Ovary (tissue), 10 donors: ENCODE measurements at places on chromosomes 3 and 15. TPM values are rescaled to one million over a fixed set of nuclear protein-coding genes. Genes with fewer than 3 reads are reported as not detected.

DNA sequence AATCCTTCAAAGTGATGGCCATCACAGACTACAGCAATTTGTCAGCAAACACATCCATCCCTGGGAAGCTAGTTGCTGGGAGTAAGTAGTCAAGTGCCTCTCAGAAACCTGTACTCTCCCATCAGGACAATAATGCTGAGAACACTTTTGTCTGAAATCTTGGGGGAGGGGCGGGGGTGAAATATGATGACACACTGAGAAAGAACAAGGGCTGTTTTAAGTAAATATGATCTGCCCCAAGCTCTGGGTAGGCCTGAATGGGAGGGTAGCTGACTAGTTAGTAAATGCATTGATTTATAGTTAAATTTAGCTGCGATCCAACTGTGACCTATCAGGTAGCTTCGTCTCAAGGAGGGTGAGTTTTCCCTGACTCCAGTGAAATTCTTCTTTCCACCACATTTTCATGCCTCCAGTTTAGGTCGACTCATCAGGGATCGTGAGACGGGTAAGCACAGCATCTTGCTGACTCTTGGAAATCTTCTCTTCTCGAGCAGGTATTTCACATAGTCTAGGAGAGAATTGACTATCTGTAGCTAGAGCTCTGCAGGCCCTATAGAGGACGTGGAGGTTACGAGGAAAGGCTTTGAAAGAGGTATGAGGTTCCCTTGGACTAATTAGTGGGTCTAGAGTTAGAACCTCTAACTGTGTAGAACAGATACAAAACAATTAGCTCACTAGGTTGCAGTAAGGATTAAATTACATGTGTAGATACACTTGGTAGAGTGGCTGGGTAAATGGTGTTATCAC lies 213.4 kb upstream of the SLC2A2 start:
- DNase-seq = no peak
- no peak overlapping the region for H3K27ac ChIP-seq
- H3K4me3 ChIP-seq = no peak overlapping the region
- no peaks in the 10 kb centered on the region for H3K4me1 ChIP-seq

DNA sequence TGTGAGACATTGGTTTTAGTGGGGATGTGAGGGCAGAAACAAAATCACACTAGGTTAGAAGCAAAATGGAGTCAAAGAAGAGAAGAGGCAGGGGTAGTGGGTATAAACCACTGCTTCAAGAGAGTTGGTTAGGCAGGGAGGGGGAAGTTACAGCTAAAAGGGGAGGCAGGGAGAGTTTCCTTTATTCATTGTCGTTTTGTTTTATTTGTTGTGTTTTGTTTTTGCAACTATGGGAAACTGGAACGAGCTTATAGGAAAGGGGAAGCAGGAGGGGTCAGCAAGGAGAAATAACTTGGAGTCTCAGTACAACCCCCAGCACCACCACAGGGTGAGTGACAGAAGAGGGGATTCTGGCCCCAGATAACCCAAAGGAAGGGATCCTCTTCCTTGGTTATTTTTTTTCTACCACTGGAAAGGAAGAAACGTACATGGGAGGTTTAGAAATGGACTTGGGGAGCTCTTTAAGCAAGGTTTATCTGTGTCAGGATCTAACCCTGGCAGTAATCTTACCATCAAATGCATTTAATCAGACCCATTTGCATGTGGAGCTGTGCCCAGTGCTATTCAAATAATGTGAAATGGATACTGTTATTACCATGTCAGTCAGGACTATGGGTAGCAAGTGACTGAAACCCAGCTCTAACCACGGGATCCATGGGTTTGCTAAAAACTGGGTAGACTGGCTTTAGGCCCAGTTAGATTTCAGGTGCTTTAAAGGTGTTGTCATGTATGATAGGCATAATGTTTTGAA lies 68.7 kb downstream of the CCNL1 start:
- no peak overlapping the region for H3K27ac ChIP-seq
- no peak for DNase-seq
- no peaks in the 10 kb centered on the region for H3K36me3 ChIP-seq

DNA sequence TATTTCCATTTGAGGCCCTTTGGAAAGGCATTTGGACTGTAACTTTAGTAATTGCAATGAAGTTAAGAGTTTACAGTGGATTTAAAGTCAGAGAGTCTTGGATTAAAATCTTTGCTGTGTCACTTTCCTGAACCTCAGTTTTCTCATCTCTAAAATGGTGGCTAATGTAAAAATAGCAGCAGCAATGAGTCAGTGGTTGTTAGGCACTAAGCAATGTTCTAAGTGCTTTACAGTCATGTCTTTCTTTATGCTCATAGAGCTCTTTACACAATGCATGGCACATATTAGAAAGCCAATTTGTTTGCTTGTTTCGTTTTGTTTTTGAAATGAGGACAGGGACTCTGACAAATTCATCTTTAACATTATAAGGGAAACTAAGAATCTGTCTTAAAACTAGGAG lies 222.7 kb upstream of the DNAJC19 start:
- no peak overlapping the region for H3K4me3 ChIP-seq
- H3K4me1 ChIP-seq = no peaks in the 10 kb centered on the region
- H3K27me3 ChIP-seq = no peaks in the 10 kb centered on the region
- H3K27ac ChIP-seq = no peak overlapping the region

DNA sequence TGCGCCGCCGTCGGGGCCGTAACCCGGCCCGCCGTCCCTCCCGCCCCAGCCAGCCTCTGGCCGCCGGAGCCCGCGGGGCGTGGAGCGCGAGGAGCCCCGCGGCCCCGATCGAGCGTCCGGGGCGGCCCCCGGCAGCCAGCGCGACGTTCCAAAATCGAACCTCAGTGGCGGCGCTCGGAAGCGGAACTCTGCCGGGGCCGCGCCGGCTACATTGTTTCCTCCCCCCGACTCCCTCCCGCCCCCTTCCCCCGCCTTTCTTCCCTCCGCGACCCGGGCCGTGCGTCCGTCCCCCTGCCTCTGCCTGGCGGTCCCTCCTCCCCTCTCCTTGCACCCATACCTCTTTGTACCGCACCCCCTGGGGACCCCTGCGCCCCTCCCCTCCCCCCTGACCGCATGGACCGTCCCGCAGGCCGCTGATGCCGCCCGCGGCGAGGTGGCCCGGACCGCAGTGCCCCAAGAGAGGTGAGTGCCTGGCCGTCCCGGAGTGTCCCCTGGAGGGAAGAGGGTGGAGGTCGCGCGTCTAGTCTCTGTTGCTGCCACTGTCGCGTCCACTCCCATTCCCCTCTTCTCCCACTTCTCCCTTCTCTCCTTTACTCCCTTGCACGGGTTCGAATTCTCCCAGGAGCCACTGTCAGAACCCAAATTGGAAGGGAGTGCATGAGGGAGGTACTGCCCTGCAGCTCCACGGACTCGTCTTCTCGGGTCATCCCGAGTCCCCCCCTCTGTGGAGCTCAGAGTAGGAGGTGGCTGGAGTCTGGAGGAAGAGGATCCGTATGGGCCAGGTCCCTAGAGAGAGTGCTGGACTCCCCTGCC lies 585 bp downstream of the CSK start:
- peak overlapping the region; percentile 54 for H3K4me3 ChIP-seq
- peak overlapping the region; percentile 80 for H3K27ac ChIP-seq
- H3K27me3 ChIP-seq = no peaks in the 10 kb centered on the region
- no peak for DNase-seq
- no peaks in the 10 kb centered on the region for H3K36me3 ChIP-seq
- peaks cover 14% of the 10 kb centered on the region for H3K4me1 ChIP-seq

DNA sequence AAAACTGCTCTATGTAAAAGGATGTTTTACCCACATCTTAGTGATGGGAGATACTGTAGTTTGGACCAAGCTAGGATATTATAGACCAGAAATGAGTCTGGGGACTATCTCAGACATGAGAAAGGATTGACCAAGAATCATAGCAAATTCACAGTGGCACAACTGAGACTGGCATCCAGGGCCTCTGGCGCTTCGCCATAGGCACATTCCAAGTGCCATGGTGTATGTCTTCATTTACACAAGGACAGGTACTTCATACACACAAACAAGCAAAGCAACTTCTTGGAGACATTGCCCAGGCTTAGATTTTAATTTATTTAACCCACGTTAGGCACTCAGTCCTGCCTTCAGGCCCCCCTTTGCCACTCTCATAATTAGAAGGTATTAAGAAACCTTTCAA lies 28.9 kb downstream of the CACNA1D start:
- no peak overlapping the region for H3K27ac ChIP-seq
- no peak overlapping the region for H3K4me3 ChIP-seq
- no peaks in the 10 kb centered on the region for H3K27me3 ChIP-seq
- no peak for DNase-seq
- no peaks in the 10 kb centered on the region for H3K36me3 ChIP-seq
- H3K4me1 ChIP-seq = peaks cover 9% of the 10 kb centered on the region

- H3K27ac ChIP-seq = no peak overlapping the region
- H3K4me3 ChIP-seq = no peak overlapping the region
- no peaks in the 10 kb centered on the region for H3K4me1 ChIP-seq
These were observed 8.9 kb downstream of the MYH15 start for GRCh38 chr3:108501535-108501934.

GRCh38 chr15:52783929-52784798 lies 6.0 kb downstream of the ONECUT1 start:
- no peak overlapping the region for H3K27ac ChIP-seq
- H3K4me1 ChIP-seq = peaks cover 4% of the 10 kb centered on the region
- H3K27me3 ChIP-seq = no peaks in the 10 kb centered on the region
- no peaks in the 10 kb centered on the region for H3K36me3 ChIP-seq

PPP1R14D gene
- total RNA-seq = not detected

SNTN gene
- 0.24 TPM for total RNA-seq

DNA sequence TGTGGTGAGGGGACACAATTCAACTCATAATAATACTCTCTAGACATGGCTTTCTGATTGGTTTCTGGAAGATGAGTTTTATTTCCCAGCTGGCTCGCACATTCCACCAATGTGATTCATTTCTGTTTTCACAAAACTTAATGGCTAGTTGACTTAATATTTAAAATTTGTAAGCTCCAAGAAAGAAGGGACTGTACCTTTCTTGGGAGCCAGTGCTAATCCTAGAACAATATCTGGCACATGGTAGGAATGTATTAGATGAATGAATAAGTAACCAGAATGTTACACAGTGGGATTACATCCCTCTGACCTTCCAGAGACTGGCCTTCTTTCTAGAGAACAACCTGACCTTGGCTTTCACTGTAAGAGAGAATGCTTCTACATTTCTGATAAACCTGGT lies 262.8 kb downstream of the RORA start:
- H3K27ac ChIP-seq = no peak overlapping the region
- no peaks in the 10 kb centered on the region for H3K27me3 ChIP-seq
- no peaks in the 10 kb centered on the region for H3K36me3 ChIP-seq
- no peak overlapping the region for H3K4me3 ChIP-seq
- H3K4me1 ChIP-seq = peaks cover 15% of the 10 kb centered on the region

DNA sequence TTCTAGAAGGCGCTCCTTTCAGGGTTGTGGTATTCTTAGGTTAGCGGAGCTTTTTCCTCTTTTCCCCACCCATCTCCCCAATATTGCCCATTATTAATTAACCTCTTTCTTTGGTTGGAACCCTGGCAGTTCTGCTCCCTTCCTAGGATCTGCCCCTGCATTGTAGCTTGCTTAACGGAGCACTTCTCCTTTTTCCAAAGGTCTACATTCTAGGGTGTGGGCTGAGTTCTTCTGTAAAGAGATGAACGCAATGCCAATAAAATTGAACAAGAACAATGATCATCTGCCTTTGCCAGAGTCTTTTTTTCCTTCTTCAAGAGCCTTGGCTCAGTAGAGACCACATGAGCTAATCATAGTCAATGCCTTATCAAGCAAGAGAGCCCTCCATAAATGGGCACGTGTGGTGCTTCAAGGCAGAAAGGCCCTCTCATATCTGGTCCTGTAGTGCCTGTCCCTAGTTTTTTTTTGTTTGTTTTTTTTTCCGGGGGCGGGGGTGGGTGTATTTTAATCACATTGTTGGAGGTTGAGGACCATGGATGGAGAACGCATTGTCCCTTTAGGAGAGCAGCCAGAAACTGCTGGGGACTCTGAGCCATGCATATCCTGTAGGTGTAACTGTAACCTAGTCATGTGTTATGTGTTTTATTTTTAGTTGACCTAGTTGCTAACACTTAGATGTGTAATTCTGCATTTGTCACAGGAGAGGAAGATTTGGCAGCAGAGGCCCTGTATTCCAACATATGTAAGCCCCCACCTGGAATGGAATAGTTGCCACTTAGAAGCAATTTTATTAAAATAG lies 64.7 kb upstream of the ACAD9 start:
- no peaks in the 10 kb centered on the region for H3K36me3 ChIP-seq
- H3K4me1 ChIP-seq = no peaks in the 10 kb centered on the region
- H3K27me3 ChIP-seq = no peaks in the 10 kb centered on the region
- H3K27ac ChIP-seq = no peak overlapping the region

CPLX3 gene
- not detected for total RNA-seq

DNA sequence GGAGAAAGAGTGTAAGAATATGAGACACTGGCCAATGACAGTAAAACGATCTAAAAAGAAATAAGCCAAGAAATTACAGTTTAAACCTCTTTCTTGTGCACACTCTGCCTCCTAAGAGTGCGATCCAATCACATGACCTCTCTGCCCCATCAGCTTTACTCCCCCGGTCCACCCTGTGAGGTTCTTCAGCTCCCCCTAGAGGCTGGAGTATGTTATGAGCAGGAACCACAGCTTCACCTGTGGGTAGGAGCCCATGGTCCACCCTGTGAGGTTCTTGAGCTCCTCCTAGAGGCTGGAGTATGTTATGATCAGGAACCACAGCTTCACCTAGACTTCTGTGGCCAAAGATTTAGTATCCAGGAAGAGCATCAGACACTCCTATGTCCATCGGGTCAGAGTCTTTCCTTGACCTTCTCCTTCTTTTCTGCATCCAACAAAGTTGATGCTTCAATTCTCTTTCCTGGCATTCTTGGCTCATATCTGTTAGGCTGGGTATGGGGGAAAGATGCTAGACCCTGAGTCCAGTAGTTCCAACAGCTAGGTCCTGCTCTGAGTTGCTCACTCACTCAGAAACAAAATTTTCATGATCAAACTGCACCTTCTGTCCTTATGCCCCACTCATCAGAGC lies 164.0 kb downstream of the MINAR1 start:
- H3K4me3 ChIP-seq = no peak overlapping the region
- H3K36me3 ChIP-seq = no peaks in the 10 kb centered on the region
- no peak overlapping the region for H3K27ac ChIP-seq
- no peaks in the 10 kb centered on the region for H3K27me3 ChIP-seq

GRCh38 chr15:69117431-69117871 lies 43.0 kb upstream of the GLCE start:
- no peak overlapping the region for H3K4me3 ChIP-seq
- H3K27me3 ChIP-seq = no peaks in the 10 kb centered on the region
- no peak for DNase-seq
- no peak overlapping the region for H3K27ac ChIP-seq
- no peaks in the 10 kb centered on the region for H3K36me3 ChIP-seq

GRCh38 chr15:78922527-78922926 lies 22.3 kb downstream of the CTSH start:
- H3K36me3 ChIP-seq = no peaks in the 10 kb centered on the region
- DNase-seq = peak; percentile 14
- no peak overlapping the region for H3K4me3 ChIP-seq
- no peaks in the 10 kb centered on the region for H3K4me1 ChIP-seq
- H3K27ac ChIP-seq = no peak overlapping the region
- H3K27me3 ChIP-seq = no peaks in the 10 kb centered on the region

- no peak overlapping the region for H3K27ac ChIP-seq
- no peak overlapping the region for H3K4me3 ChIP-seq
- H3K27me3 ChIP-seq = no peaks in the 10 kb centered on the region
- no peaks in the 10 kb centered on the region for H3K36me3 ChIP-seq
- DNase-seq = no peak
- no peaks in the 10 kb centered on the region for H3K4me1 ChIP-seq
These were observed 23.1 kb downstream of the PLXNB1 start for GRCh38 chr3:48406443-48407431.
